GM23248 (cell line): ENCODE measurements at places on chromosomes 12 and 14. TPM values are rescaled to one million over a fixed set of nuclear protein-coding genes. Genes with fewer than 3 reads are reported as not detected.

GRCh38 chr12:89305373-89305772, 46.9 kb downstream of the DUSP6 start:
- DNase-seq, result no peak

DNA sequence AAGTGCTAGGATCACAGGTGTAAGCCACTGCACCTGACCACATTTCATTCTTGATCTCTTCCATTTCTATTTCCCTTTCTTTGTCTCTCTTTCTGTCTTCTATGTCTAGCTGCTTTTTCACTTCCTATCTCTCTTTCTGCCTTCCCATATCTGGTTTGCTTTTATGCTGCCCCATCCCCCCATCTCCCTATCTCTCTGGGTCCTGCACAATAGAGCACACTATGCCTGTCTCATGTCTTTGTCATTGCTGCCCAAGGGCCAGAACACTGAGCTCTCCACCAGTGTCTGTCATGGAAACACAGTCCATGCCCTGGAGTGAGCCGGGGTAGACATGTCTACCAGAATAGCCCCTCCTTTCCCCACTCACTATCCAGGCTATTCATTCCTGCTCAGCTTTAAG, 12.3 kb upstream of the RARG start:
- no peak for DNase-seq

- no peak for DNase-seq
Measured at GRCh38 chr14:37900561-37900960, 305.1 kb downstream of the TTC6 start.

DNA sequence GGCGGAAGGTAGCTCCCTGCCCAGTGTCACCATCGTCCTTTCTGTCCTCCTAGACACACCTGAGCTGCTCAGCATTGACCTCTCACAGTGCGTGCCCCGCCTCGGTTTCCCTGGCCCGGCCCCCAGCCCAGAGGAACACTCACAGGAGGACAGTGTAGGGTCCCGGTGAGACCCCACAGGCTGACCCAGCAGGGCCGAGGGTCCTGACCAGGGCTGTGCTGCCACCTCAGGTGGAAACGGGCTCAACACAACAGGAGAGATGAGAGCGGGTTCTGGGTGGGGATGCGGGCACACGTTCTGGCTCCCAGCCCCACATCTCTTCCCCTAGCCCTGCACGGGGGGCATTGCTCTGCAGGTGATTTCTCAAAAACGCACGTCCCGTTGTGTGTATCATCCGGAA, 98.1 kb downstream of the PIWIL1 start:
- no peak for DNase-seq

- DNase-seq, result no peak
Measured at GRCh38 chr14:69506241-69506595, 21.7 kb downstream of the PLEKHD1 start.

DNA sequence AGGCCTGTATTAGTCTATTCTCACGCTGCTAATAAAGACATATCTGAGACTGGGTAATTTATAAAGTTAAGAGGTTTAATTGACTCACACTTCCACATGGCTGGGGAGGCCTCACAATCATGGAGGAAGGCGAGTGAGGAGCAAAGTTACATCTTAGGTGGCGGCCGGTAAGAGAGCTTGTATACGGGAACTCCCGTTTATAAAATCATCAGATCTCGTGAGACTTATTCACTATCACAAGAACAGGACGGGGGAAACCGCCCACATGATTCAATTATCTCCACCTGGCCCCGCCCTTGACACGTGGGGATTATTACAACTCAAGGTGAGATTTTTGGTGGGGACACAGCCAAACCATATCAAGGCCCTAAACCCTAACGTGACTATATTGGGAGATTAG, 110.1 kb downstream of the LLPH start:
- no peak for DNase-seq

GRCh38 chr14:22896760-22897159, 13.7 kb downstream of the REM2 start:
- no peak for DNase-seq

The ENDOU gene
- total RNA-seq, result 0.22 TPM in 1 of 2 replicates, not detected in the other

- DNase-seq, result peak; percentile 81
Measured at GRCh38 chr12:57845478-57846284, 848 bp downstream of the CTDSP2 start.

GRCh38 chr14:54730156-54730961, 163.4 kb downstream of the SAMD4A start:
- peak; percentile 73 for DNase-seq

- no peak for DNase-seq
Measured at GRCh38 chr12:14950421-14950820, 11.0 kb downstream of the ARHGDIB start.

The PFDN5 gene
- 380 and 393 TPM in 2 replicates for total RNA-seq

The AKAP5 gene
- total RNA-seq, result 0.22 and 0.89 TPM in 2 replicates

The IL22 gene
- not detected in 2 replicates for total RNA-seq

DNA sequence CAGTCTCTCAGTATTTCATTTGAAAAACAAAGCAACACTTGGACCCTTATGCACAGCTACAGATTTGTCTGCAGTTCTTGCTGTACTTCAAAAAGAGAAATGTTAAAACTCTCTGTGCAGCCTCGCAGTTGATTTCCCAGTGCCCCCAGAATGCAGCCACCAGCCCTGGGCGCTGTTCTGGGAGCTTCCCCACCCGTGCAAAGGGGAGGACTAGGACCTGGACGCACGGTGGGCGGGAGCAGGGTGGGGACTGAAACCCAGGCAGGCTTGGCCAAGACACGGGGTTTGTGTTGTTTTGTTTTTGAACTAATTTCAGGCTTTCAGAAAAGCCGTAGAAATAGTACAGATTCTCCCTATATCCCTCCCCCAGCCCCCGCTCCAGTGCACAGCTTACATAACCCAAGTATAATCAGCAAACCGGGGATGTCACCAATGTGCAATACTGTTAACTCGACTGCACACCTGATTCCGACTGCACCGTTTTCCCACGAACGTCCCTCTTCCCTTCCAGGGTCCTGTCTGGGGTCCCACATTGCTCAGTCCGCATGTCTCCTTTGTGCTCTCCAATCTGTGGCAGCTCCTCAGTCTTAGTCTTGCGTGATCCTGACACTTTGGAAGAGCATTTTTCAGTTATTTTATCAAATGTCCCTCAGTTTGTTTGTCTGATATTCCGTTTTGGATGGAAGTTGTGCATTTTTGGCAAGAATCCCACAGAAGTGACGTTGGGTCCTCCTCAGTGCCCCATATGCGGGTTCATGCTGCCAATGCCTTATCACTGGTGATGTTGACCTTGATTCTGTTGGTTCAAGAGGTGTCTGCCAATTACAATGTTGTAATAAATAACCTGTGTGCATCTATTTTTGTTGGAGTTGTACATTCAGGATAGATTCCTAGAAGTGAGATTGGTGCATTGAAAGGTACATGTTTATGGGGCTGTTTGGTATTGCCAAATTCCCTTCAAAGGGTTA, 95.9 kb downstream of the SETD3 start:
- no peak for DNase-seq

DNA sequence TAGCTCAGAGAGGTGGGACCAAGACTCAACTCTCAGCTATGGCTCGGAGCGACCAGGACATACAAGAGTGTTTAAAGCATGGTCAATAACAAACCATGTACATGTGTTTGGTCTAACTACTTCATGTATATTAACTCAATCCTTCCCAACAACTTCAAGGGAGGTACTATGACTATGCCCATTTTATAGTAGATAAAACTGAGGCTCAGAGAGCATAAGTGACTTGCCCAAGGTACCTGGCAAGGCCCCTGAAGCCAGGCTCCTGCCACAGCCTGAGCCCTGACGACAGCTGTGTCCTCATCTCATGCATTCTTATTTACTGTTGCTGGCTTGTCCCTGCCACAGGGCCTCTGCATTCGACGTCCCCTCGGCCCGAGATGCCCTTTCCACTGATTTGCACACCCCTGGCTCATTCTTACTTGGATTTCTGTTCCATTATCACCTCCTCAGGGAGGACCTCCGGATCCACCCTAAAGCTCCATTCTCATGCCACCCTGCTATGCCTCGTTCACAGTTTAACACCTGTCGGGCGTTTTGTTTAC, 2.6 kb downstream of the TESC start:
- no peak for DNase-seq

GRCh38 chr12:116466536-116466935, 92.6 kb upstream of the MAP1LC3B2 start:
- DNase-seq, result no peak

The B4GALNT1 gene
- total RNA-seq, result 7.8 and 8.6 TPM in 2 replicates

GRCh38 chr12:53218551-53219291, 11.7 kb upstream of the ITGB7 start:
- DNase-seq, result peak; percentile 69

DNA sequence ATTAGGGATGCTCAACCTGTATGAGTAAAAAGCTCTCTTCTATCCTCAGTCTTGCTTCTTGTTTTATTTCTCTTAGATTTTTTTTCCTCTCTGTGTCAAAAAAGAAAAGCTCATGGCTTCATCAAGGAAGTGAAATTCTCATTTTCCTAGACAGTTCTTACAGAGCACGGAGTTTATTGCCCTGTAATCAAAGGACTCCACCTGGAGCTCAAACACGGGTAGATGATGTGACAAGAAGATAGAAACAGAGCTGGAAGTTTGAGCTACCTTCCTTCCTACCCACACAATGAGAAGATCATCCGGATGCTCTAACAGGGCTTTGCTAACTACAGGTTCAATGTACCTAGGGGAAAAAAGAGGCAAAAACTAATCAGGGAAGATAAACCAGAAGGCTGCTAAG, 564.8 kb downstream of the MED13L start:
- no peak for DNase-seq

The ADSS1 gene
- total RNA-seq, result 3.7 and 4.7 TPM in 2 replicates
